H7 (cell line): ENCODE measurements at places on chromosomes 4 and X. TPM values are rescaled to one million over a fixed set of nuclear protein-coding genes. Genes with fewer than 3 reads are reported as not detected.
A peak's percentile ranks its signal among the peaks of the same experiment; 100 is the strongest.

GRCh38 chr4:153490985-153491483 is 24.9 kb downstream of the TMEM131L start:
- no peak for DNase-seq

- no peak for DNase-seq
Measured at GRCh38 chr4:154946113-154946512, 165.0 kb downstream of the RBM46 start.

DNA sequence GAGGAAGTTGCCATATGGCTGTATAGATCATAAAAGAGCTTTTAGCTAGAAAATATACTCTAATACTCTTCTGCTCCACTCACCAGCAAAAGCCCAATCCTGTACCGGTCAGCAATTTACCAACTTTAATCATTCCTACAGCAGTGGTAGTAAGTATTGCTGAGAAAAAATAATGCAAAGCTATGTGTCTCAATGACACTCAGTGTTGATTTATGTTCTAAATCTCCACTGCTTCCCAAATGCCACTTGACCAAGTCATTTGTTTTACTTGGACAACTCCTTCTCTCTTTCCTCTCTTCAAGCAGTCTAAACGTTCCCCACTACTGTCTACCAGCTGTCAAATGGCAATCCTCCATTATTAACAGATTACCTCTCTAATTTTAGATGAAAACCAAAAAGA is 201.8 kb upstream of the GK2 start:
- DNase-seq, result no peak

DNA sequence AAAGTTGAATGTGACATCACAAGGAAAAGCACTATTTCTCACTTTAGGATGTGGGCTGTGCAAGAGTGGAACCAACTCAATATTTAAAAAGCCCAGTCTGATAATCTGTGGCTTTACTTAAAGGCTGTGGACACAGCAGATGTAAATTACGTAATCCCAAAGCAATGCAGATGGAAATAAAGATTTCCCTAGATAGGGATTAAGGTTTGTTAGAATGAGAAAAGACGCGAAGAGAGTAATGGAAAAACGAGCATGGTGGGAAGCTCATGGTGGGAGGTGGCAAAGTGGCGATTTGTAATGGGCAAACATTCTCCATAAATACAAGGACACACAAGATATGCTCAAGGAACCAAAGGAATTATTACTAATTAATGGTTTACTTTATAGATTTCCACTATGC is 985.5 kb downstream of the FSTL5 start:
- no peak for DNase-seq

- no peak for DNase-seq
Measured at GRCh38 chr4:139171876-139172691, 4.9 kb downstream of the ELF2 start.

- DNase-seq, result no peak
Measured at GRCh38 chrX:68698942-68699341, 51.5 kb downstream of the STARD8 start.

- no peak for DNase-seq
Measured at GRCh38 chrX:50114113-50114512, 86.7 kb downstream of the AKAP4 start.

GRCh38 chr4:145762719-145763118 is 82.8 kb downstream of the C4orf51 start:
- no peak for DNase-seq

DNA sequence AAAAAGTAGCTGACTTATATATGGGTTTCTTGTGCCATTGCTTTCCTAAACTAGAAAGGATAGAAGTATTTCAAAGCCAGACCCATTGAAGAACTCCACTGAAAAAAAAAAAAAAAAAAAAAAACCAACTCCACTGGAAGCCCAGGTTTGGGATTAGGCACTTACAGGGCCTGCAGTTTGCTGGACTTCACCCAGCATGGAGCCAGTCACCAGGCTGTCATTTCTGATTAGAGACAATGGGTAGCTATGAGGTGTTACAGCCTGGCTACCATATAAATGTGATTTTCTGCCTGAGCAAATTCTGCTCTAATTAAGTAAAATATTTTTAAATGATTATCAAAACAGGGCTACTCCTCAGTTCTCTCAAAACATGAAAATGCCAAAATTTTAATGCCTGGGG is 49.5 kb downstream of the HS6ST2 start:
- peak; percentile 41 for DNase-seq

GRCh38 chrX:47235691-47236103 is 2.9 kb downstream of the USP11 start:
- no peak for DNase-seq

- no peak for DNase-seq
Measured at GRCh38 chr4:76283900-76284299, 22.6 kb upstream of the STBD1 start.

Gene AGA
- 23.7 and 30.8 TPM in 2 replicates for total RNA-seq

Gene P2RY4
- not detected in 2 replicates for total RNA-seq

Gene CXCL6
- 0.17 and 1.2 TPM in 2 replicates for total RNA-seq

Gene TRIM61
- 0.14 and 0.30 TPM in 2 replicates for total RNA-seq

Gene MTMR8
- 3.2 and 5.1 TPM in 2 replicates for total RNA-seq

Gene NBDY
- 7.5 and 12.0 TPM in 2 replicates for total RNA-seq
